ENCODE measurements at places on chromosomes 3 and 15. TPM values are rescaled to one million over a fixed set of nuclear protein-coding genes. Genes with fewer than 3 reads are reported as not detected.

DNA sequence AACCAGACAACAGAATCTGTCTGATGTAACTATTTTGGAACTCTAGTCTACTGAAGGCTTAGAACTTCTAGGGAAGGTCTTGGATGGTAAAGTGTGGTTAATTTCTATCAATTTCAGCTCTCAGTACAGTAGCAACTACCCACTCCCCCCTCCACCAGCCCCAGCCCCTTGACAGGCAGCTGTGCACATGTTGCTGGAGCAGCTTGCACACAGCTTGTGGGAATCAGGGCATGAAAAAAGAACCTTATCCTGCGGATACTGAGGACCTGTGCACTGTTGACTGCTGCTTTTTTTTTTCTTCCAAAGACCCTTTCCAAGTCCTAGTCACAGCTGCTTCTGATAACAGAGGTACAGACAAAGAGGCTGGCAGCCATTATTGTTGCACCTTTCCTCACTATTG, 81.5 kb upstream of the UBP1 start:
- no peak overlapping the region for H3K27ac ChIP-seq
- peaks cover 10% of the 10 kb centered on the region for H3K4me1 ChIP-seq
- no peak for DNase-seq
- H3K36me3 ChIP-seq = peaks cover 23% of the 10 kb centered on the region
- no peak overlapping the region for H3K4me3 ChIP-seq
- H3K27me3 ChIP-seq = peaks cover 2% of the 10 kb centered on the region

- no peak overlapping the region for H3K27ac ChIP-seq
- no peak overlapping the region for H3K4me3 ChIP-seq
- no peaks in the 10 kb centered on the region for H3K36me3 ChIP-seq
- H3K27me3 ChIP-seq = no peaks in the 10 kb centered on the region
Measured at GRCh38 chr3:110383356-110383755, 688.3 kb upstream of the NECTIN3 start.

GRCh38 chr3:72475258-72476138, 372.7 kb downstream of the SHQ1 start:
- H3K27me3 ChIP-seq = no peaks in the 10 kb centered on the region
- H3K4me1 ChIP-seq = no peaks in the 10 kb centered on the region
- H3K36me3 ChIP-seq = no peaks in the 10 kb centered on the region
- H3K27ac ChIP-seq = no peak overlapping the region
- DNase-seq = no peak

Gene LRRIQ4
- total RNA-seq = not detected

Gene KIF15
- 5.3 TPM for total RNA-seq

Gene NEK11
- 3.9 TPM for total RNA-seq

DNA sequence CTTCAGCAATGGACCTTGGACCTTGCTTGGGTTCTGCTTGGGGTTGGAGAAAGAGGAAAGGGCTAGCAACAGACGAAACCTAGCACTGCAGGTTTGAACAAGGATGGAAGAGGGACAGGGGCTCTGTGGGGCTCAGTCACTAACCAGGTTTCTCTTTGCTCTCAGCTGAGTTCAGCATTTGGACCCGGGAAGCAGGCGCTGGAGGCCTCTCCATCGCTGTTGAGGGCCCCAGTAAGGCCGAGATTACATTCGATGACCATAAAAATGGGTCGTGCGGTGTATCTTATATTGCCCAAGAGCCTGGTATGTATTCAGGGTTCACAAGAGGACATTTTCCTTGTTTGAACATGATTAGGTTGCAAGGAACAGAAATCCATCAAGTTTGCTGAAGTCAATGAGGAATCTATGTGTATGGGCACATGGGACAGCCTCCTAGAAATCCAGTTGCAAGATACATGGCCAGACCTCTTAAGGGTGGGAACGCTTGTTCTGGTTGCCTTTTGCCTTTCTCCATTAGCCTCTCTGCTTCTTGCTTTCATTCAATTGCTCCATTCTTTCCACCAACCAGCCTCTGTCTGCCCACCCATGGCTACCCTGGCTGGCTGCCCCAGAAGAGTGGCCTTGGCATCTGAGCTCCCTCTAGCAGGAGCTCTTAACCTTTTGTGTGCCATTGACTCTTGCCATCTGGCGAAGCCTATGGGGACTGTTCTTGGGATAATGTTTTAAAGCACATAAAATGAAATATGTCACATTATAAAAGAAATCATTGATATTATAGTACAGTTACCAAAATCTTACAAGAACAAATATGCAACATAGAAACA, 55.9 kb downstream of the DNASE1L3 start:
- peaks cover 2% of the 10 kb centered on the region for H3K27me3 ChIP-seq
- H3K4me3 ChIP-seq = no peak overlapping the region
- H3K27ac ChIP-seq = no peak overlapping the region
- no peaks in the 10 kb centered on the region for H3K4me1 ChIP-seq
- peaks cover 30% of the 10 kb centered on the region for H3K36me3 ChIP-seq
- no peak for DNase-seq

Gene CHRNB4
- not detected for total RNA-seq

DNA sequence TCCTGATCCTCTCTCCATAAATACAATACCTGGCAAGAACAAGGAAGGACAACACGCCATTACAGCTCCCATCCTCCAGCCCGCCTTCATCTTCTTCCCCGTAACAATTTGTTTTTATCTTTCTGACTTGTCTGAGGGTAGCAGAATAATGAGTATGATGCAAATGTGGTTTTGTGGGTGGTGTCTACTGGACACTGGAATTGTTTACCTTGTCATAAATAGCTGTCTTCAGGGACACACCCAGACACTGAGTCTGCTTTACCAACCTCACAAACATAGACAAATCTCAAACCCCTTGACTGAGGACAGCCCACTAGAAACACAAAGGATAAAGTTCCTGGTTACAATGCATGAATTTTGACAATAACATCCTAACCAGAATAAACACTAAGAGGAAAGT, 13.4 kb downstream of the WDR72 start:
- no peaks in the 10 kb centered on the region for H3K36me3 ChIP-seq
- no peak overlapping the region for H3K27ac ChIP-seq
- no peak overlapping the region for H3K4me3 ChIP-seq
- no peaks in the 10 kb centered on the region for H3K4me1 ChIP-seq

Gene ANKRD34C
- not detected for total RNA-seq

- no peak overlapping the region for H3K4me3 ChIP-seq
- no peaks in the 10 kb centered on the region for H3K27me3 ChIP-seq
- DNase-seq = no peak
- peaks cover 43% of the 10 kb centered on the region for H3K4me1 ChIP-seq
- no peak overlapping the region for H3K27ac ChIP-seq
Measured at GRCh38 chr15:51825698-51826097, 3.8 kb upstream of the TMOD3 start.

GRCh38 chr3:58034738-58035523, 26.7 kb downstream of the FLNB start:
- H3K36me3 ChIP-seq = peaks cover 19% of the 10 kb centered on the region
- H3K4me3 ChIP-seq = no peak overlapping the region
- H3K4me1 ChIP-seq = peaks cover 53% of the 10 kb centered on the region

DNA sequence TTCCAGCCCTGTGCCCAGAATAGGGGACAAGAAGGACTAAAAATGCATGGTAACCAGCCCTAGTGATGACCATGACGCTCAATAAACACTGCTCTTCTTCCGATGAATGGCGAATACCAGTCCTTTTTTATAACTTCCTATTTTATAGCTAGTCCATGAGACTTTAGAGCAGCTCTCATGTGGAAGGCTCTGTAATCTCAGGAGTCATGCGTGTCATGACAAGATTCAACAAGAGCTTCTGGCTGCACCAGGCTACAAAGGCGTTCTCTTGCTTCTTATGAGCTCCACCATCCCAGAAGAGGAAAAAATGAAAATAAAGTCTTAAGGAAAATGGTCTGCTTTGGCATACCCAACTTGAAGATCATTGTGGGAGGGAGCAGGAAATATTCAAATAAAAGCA, 141.0 kb downstream of the TMCO5A start:
- DNase-seq = no peak
- peaks cover 48% of the 10 kb centered on the region for H3K4me1 ChIP-seq
- no peaks in the 10 kb centered on the region for H3K36me3 ChIP-seq

Data from HFFc6 (cell line).